ENCODE measurements at places on chromosomes 2 and 18.

DNA sequence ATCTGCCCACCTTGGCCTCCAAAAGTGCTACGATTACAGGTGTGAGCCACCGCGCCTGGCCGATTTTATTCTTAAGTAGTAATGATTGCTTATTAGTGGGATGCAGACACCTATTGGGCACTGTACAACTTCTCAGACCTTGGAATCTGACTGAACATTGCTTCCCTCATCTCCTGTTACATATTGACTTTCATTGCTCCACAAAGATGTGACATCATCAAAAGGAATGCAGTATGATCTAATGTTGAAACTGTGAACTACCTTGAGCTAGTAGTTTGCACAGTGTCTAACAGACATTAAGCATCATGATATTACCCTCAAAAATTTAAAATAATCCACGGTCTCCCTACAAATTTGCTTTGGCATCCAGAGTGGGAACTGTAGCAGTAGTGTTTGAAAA is 109.8 kb upstream of the SIX2 start:
- DNase-seq, result no peak

- DNase-seq, result no peak
Observed at GRCh38 chr2:221896505-221897151, 324.5 kb upstream of the EPHA4 start.

- no peak for DNase-seq
Observed at GRCh38 chr18:55296778-55297177, 291.2 kb downstream of the TCF4 start.

DNA sequence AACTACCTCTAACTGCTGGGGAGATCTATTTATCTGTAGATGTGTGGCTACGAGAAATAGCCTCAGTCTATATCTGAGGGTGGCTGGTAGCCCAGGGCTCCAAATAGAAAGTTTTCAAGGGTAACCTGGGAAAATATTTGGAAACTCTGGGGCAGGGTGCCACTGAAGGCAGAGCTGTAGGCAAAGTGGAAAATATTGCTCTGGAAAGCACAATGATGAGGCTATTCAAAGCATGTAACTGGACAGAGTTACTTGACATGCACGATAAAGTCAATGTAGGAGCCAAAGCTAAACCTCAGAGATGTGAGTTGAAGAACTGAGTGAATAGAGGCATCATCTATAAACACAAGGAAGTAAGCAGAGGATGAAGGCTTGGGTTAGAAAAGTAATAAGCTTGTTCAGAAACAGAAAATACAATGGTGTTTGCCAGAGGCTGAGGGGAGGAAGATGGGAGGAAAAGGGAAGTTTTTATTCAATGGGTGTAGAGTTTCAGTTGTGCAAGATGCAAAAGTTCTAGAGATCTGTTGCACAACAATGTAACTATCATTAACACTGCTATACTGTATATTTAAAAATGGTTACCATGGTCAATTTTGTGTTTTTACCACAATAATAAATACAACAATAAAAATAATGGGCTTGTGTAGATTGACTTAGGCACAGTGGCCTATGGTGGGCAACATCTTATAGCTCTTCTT is 171.6 kb downstream of the MBD2 start:
- DNase-seq, result no peak

DNA sequence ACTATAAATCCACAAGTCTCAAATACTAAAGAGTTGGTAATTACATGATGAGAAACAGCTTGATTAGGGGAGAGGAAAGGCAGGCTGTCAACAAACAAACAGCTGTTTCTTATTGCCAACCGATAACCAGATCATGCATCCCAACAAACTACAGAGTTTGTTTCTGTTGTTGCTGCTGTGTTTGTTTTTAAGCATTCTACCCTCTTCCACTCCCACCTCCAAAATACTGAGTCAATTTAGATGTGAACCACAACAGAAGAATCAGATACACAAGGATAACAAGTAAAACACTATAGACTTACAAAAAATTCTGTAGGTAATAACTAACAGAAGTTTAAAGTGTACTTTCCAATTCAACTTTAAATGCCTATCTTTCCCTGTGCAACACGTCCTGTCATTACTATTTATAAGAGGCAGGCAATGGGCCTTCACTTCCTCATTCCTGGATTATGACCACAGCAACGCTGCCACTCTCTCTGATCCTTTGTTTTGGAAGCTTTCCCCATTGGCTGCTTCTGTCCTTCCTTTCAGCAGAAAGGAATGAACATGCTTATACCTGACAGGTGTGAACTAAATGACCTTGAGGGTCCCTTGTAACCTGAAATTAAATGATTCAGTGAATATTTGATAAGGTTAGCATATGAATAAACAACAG is 152.0 kb downstream of the SRBD1 start:
- no peak for DNase-seq
